ENCODE measurements at places on chromosomes 5 and 9. TPM values are rescaled to one million over a fixed set of nuclear protein-coding genes. Genes with fewer than 3 reads are reported as not detected.

GRCh38 chr5:34576891-34577666, 79.0 kb upstream of the RAI14 start:
- no peak for DNase-seq

Gene PKD2L2
- total RNA-seq = not detected

GRCh38 chr5:32600054-32600622, 14.8 kb downstream of the SUB1 start:
- DNase-seq = no peak

GRCh38 chr5:81533629-81534405, 139.9 kb upstream of the ACOT12 start:
- no peak for DNase-seq

Gene C9
- total RNA-seq = not detected

Gene OGN
- 11.5 TPM for total RNA-seq

DNA sequence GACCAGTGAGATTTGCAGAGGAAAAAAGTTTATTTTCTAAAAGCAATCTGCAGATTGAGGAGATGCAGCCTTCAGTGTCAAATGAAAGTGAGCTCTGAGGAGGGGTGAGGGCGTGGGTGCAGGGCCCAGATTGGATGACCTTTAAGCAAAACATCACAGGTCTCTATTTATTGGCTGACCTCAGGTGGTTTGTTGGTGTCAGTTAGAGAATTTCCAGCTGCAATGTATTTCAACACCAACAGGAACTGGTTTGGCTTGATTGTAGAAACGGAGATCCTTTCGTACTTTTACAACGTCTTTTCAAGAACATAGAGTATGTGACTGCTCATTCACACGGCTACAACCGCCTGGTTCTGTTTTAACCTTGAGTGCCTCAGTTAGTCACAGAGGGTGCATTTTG, 1069.1 kb downstream of the EFNA5 start:
- no peak for DNase-seq

- no peak for DNase-seq
Observed at GRCh38 chr9:27491154-27491553, 32.9 kb upstream of the IFNK start.

- DNase-seq = no peak
Observed at GRCh38 chr9:128555180-128555721, 2.9 kb downstream of the SPTAN1 start.

DNA sequence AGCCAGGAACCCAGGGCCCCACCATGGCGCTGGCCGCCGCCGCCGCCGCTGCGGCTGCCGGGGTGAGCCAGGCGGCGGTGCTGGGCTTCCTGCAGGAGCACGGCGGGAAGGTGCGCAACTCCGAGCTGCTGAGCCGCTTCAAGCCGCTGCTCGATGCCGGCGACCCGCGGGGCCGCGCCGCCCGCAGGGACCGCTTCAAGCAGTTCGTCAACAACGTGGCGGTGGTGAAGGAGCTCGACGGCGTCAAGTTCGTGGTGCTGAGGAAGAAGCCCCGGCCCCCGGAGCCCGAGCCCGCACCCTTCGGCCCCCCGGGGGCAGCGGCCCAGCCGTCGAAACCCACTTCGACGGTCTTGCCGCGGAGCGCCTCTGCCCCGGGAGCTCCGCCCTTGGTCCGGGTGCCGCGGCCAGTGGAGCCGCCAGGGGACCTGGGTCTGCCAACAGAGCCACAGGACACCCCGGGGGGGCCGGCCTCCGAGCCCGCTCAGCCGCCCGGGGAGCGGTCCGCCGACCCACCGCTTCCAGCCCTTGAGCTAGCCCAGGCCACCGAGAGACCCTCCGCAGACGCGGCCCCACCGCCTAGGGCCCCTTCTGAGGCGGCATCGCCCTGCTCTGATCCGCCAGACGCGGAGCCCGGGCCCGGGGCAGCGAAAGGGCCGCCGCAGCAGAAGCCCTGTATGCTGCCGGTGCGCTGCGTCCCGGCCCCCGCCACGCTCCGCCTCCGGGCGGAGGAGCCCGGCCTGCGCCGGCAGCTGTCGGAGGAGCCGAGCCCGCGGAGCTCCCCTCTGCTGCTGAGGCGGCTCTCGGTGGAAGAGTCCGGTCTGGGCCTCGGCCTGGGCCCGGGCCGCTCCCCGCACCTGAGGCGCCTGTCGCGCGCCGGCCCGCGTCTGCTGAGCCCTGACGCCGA, 749 bp downstream of the SOWAHA start:
- DNase-seq = no peak

DNA sequence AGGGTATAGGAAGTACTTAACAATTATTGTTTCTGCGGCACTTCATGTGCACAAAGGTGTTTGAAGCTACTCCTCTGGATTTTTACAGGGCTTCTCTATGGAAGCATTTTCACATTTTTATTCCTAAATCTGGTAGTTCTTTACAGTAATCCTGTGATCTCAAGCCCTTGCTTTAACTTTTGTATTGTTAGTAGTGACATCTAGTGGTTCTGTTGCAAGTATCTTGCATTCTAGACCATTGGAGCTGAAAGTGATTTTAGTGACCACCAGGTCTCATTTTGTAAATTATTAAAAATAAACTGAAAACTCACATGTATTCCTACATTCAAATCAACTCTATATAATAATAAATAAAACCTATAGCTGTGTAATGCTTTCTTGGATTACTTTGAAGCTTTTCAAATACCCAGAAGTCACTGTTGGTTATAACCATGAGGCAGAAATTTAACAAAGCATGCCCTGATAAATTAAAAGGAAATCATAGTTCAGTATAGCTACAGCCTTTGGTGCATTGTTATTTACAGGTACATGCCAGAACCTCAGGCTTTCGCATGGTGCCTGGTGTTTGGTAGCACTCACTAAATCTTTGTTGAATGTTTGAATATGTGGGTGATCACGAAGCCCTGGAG, 18.9 kb downstream of the RPS23 start:
- DNase-seq = no peak

DNA sequence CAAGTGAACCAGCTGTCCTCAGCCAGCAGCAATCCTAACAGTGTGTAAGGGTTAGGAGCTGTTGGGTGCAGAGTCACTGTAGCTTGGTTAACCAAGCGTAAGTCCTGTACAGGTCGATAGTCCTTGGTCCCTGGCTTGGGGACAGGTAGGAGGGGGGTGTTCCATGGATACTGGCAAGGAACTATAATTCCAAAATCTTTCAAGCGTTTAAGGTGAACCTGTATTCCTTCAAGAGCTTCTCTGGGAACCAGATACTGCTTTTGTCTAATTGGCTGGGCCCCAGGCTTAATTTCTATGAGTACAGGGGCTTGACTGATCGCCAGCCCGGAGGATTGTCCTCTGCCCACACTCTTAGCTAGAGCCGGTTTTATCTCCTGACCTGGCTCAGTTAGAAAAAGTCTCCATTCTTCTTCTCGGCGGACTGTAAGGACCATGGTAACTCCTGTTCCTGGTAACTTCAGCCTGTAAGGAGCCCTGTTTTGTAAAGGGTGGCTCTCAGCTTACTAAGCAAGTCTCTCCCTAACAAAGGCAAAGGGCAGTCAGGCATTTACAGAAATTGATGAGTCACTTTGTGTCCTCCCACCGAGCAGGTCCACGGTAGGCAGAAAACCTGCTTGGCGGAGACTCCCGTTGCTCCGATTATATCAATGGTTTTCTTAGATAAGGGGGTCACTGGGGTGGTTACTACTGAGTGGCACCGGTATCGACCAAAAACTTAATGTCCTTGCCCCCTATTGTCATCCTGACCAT, 6.0 kb upstream of the ZNF354C start:
- no peak for DNase-seq

DNA sequence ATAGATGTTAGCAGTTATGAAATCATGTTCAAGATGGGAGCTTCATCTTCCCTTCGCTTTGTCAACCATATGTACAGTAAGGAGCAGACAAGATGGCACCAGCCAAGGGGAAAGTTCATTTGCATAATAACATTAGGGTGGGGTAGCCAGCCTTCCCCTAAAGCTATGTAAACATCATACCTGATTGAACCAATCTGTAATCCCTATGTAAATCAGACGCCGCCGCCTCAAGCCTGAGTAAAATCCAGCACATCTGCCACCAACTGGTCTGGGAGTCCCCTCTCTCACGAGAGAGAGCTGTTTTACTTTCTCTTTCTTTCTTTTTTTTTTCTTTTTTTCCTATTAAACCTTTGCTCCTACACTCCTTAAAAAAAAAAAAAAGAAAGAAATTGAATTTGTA, 30.8 kb upstream of the REEP2 start:
- DNase-seq = no peak

Measured in vagina (tissue), 2 donors.